T-helper 2 cell treated with Interferon-gamma antibody and Interleukin-4, amounts not matched to agents 100 ng/mL and 5 ng/mL, for 36 hours (primary cell): ENCODE measurements at places on chromosomes 5 and 9. TPM values are rescaled to one million over a fixed set of nuclear protein-coding genes. Genes with fewer than 3 reads are reported as not detected.

The C9orf152 gene
- total RNA-seq: 0.07 TPM in 1 of 2 replicates, not detected in the other

The DMGDH gene
- total RNA-seq: 1.0 TPM in 1 of 2 replicates, not detected in the other

The CCNI2 gene
- total RNA-seq: 8.6 and 11.2 TPM in 2 replicates

The RFX3 gene
- 8.4 and 9.4 TPM in 2 replicates for total RNA-seq

The CCNO gene
- total RNA-seq: not detected in 2 replicates

The AMACR gene
- total RNA-seq: 6.5 and 8.2 TPM in 2 replicates

The FOXD4L6 gene
- not detected in 2 replicates for total RNA-seq

The FRMD3 gene
- total RNA-seq: 0.50 and 0.70 TPM in 2 replicates
